ENCODE measurements at places on chromosomes 7 and 10. TPM values are rescaled to one million over a fixed set of nuclear protein-coding genes. Genes with fewer than 3 reads are reported as not detected.
A peak's percentile ranks its signal among the peaks of the same experiment; 100 is the strongest.

DNA sequence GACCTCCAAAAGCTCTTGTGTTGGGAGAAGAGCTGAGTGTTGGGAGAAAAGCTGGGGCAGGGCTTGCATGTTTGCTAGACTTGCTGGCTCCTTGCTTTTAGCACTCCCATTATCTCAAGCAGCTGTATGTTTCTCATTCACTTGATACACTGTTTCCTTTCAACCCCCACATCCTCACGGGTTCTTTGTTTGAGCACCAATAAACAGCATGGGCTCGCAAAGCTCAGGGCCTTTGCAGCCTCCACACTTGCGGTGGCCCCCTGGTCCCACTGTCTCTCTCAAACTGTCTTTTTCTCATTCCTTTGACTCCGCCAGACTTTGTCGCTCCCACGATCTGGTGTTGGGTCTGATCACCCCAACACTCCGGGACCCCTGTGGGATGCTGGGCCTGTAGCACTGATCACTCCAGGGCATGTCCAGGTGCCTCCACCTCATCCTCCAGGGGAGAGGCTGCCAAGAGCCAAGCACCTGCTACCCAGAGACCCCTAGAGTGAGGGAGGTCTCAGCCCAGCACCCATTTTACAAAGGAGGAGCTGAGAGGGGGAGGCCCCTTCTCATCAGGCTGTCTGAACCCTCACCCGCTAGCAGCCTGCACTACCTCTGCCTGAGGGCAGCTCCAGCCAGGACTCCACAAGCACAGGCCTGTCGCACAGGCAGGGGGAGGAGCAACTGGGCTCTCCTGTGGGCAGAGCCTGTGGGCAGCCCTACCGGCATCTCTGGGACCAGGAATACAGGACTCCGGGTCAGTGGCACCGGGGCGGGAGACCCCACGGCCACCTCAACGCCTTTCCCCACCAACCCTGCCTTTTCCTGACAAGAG, 49.1 kb upstream of the MSMB start:
- DNase-seq = no peak

GRCh38 chr10:63573068-63573697, 52.0 kb downstream of the REEP3 start:
- peak; percentile 52 for DNase-seq

DNA sequence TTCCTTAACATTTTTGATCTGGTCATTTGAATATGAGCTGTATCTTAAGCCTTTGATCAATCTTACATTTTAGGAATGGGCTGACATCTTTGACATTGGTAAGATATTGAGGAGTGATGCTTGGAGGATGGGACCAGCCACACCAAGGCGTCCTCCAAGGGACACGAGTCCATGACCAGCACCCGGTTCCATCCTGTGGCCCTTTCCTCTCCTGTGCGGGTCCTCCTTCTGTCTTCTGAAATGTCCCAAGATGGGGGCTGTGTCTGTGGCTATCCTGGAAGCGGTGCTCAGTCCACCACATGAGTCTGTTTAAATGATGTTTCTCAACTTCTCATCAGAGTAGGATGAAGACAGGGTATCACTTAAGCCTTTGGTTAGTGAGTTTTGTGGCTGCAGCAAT, 67.3 kb upstream of the SHH start:
- DNase-seq = no peak

- no peak for DNase-seq
Observed at GRCh38 chr7:24472093-24472492, 101.2 kb upstream of the PALS2 start.

GRCh38 chr10:100642295-100642994, 102.9 kb upstream of the PAX2 start:
- DNase-seq = no peak

DNA sequence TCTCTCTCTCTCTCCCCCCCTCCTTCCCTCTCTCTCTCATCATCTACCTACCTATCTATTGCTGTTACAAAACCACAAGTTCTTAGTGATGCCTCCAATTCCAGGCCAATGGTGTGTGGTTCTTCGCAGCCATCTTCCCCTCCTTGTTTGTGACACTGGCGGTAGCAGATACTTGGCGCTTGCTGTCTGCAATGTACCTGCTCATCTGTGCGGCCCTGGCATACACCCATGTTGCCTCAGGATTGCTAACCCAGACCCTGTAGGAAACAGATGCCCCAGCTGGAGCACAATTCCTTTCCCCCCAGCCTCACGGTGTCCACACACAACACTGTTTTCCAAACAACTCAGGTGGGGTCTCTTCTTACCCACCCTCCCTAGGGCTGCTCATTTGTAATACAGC, 13.6 kb upstream of the DPYSL4 start:
- DNase-seq = no peak

- no peak for DNase-seq
Observed at GRCh38 chr7:149220534-149220933, 18.9 kb upstream of the ZNF212 start.

- DNase-seq = no peak
Observed at GRCh38 chr10:108244443-108245228, 1080.1 kb upstream of the SORCS1 start.

DNA sequence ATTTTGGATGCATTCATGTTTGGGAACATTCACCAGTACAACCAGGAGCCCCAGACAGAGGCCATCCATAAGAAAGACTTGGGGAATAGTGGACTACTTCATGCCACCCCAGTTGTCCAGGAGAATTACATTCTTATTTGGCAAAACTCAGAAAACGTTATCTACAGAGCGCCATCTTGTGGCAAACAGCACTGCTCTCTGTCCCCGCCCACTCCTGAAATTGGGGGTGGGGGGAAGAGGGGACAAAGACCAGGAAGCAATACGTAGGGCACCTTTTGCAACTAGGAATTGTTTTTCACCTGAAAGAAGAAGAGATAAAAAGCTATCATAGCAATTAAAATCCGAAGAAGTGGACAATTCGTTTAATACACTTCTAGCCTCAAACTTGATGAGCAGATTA, 134.6 kb upstream of the MGMT start:
- DNase-seq = no peak

TEX47 gene
- total RNA-seq = not detected

TMEM178B gene
- 2.0 TPM for total RNA-seq

TMEM176A gene
- total RNA-seq = 20.8 TPM

CCL24 gene
- not detected for total RNA-seq

PDZD7 gene
- total RNA-seq = 0.21 TPM

OIT3 gene
- total RNA-seq = 2.3 TPM

POLR2J3 gene
- total RNA-seq = 46.1 TPM
